ENCODE measurements at places on chromosomes 2 and 18.

- no peak for DNase-seq
Observed at GRCh38 chr2:46779447-46779941, 136.1 kb downstream of the MCFD2 start.

DNA sequence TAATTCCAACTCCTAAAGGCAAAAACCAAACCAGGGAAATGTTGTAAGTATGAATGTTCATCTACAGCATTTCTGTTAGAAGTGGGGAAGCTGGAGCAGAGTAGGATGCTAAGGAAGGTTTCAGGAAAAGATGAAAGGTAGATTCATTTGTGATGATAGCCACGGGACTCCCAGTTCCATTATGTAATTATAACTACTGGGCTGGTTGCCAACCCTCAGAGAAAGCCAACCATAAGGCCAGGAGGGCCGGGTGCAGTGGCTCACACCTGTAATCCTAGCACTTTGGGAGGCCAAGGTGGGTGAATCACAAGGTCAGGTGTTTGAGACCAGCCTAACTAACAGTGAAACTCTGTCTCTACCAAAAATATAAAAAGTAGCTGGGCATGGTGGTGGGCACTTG lies 288.9 kb upstream of the ETAA1 start:
- DNase-seq: no peak

DNA sequence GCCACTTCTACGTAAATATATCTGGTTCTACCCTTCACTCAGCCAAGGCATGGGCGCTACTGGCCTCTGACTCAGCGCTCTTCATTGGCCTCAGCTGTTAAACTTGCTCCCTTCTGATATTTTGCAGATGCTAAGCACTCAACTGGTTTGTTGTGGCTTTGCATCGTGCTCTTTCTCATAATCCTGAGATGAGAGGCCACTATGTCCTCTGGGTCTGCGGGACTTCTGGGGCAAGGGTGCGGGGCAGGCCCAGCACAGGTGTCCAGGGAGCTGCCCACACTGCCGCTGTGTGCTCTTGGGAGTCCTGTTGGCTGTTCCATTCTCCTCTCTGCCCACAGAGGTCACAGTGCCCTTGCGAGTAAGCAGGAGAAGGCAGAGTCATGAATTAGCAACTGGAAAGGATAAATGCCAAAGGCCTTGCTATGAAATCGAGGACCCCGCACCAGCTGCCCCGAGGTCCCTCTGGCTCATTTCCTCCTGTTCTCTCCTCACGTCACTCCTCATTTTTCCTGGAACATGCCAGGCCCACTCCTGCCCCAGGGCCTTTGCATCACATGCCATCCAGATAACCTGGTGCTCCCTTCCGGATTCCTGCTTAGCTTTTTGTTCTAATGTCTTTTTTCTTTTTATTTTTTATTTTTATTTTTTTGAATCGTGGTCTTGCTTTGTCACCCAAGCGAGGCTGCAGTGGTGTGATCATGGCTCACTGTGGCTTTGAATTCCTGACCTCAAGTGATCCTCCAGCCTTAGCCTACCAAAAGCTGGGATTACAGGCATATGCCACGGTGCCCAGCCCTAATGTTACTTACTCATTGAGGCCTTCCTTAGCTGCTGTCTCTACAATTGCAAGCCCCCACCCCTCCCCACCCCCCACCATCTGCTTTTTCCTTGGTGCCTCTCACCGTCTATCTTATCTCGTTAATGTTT lies 34.9 kb upstream of the MAT2A start:
- peak; percentile 25 for DNase-seq

DNA sequence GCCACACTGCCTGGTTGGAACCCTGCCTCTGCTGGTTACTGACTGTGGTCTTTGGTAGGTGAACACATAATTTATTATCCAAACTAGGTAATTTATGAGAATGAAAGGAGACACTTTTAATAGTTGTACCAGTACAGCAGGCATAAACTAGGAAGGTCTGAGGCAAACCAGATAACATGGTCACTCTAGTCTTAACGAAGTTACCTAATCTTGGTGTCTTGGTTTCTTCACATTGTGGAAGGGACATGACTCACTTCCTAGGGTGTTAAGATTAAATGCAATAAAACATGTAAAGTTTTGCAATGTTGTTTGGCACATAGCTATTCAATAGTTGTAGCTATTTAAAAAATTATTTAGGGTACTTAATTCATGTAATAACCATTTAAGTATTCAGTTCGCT lies 23.3 kb downstream of the SPTBN1 start:
- no peak for DNase-seq

GRCh38 chr2:54041135-54041534 lies 70.3 kb upstream of the PSME4 start:
- DNase-seq: no peak

- DNase-seq: peak; percentile 25
Observed at GRCh38 chr2:201643216-201643890, at the start of gene TMEM237. Gene TMEM237, minus strand, starts transcription at chr2:201643503. Its CDS starts 103 bp downstream, at chr2:201643400.

DNA sequence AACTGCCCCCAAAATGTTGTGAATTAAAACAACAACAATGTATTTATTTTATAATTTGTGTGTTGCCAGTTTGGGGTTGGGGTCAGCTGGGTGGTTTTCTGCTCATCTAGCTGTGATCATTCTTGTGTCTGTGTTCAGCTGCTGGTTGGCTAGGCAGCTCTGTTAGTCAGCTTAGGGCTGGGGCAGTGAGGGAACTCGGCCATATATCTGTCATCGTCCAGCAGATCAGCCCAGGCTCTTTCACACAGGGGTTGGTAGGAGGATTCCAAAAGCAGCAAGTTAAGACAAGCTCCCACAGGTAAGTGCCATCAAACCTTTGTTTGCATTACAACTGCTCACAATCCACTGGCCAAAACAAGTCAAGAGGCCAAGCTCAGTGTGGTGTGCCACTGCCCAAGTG lies 121.5 kb downstream of the LPIN1 start:
- DNase-seq: no peak

- DNase-seq: no peak
Observed at GRCh38 chr2:205078762-205079161, 533.5 kb downstream of the PARD3B start.

GRCh38 chr18:55228191-55228590 lies 268.9 kb upstream of the CCDC68 start:
- no peak for DNase-seq

DNA sequence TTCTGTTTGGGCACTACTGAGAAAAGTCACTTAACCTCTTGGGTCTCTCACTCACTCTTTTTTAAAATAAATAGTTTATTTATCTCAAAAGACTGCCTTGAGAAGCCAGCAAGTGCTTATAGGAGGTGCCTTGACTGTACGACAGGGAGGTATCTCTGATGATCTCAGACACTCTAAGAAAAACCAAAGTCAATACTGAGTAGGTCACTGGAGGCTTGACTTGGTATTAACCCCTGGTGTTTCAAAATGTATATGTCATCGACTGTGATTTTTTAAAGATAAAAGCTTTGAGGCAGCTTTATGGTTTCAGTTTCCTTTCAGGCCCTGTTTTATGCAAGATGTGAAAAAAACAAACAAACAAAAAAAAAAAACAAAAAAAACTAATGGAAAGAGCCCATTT lies 33.7 kb downstream of the MREG start:
- peak; percentile 64 for DNase-seq

- peak; percentile 52 for DNase-seq
Observed at GRCh38 chr2:128535953-128536352, 217.3 kb upstream of the HS6ST1 start.

DNA sequence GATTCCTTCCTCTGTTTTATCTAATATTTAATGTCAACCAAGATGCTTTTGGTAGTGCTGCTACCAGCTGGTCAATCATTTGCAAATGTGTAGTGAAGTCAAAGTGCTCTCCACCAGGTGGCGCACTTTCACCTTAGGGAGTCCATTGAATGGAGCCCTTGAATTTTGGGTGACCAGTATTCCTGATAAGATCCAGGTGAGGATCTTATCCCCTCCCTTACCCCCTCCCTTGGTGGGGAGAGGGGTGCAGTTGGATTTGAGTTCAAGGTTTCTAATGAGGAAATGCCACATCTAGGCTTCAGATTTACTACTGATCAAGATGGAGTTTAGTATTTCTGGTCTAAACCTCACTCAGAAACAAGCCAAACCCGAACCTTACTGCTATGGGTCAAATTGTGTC lies 12.0 kb upstream of the E2F6 start:
- DNase-seq: peak; percentile 95

DNA sequence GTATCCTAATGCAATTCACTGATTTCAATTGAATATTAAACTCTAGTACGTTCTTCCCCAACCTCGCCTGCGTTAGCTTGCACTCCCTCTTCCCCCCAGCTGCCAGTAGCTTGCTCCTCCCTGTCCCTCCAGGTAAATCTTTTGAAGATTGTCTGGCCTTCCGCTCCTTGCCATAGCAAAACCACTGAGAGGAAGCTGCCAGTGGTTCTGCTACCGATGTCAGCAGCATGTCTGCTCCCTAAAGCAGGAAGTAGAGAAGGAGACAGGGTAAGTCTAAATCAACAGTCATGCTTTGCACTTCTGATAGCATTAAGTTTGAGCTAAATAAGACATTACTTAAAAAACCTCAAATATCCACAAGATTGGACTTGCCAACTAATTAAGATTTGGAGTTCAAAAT lies 89.1 kb downstream of the SCN2A start:
- no peak for DNase-seq

DNA sequence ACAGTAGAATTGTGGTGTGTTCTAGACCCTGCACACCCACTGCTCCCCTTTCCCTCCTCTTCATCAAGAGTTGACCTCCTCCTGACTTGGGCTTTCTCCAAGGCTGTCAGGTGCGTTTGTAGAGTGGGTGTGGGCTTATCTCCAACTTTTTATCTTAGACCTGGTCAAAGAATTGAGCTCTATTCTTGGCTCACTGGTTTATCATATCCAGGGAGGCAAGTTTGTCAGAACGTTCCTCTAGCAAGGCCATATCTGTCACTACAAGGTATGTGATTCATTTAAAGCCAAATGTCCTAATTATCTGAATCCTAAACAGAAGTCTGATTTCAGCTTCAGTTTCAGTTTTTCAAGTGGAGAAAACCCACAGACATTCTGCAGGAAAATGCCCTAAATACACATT lies 117.1 kb upstream of the MGAT5 start:
- DNase-seq: peak; percentile 40

- no peak for DNase-seq
Observed at GRCh38 chr2:43075811-43076585, 150.4 kb downstream of the ZFP36L2 start.

GRCh38 chr2:222391743-222392285 lies 32.5 kb upstream of the SGPP2 start:
- peak; percentile 12 for DNase-seq

DNA sequence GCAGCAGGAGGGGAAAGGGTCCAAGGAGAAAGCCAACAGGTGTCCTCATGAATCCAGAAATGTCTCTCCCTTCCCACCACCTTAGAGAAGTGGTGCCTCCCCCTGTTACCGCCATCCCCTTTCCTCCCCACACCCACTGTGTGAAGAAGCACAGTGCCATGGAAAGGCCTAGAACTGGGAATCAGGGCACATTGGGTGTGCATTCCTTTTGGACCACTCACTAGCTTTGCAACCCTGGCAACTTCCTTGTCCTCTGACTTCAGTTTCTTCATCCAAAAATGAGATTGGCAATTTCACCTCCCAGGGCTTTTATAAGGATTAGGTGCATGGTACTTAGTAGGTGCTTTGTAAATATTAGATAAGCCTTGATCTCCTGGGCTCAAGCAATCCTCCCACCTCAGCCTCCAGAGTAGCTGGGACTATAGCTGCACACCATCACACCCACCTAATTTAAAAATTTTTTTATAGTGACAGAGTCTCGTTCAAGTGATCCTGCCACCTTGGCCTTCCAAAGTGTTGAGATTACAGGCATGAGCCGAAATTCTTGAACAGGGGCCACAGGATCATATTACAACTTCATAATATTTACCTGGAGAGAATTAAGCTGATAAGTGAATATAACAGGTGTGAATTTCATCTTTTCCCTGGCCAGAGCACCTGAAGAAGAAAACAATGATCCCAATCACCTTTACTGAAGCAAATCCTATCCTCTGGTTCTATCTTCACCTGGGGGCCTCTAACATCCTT lies 97.9 kb upstream of the TAF1B start:
- no peak for DNase-seq

DNA sequence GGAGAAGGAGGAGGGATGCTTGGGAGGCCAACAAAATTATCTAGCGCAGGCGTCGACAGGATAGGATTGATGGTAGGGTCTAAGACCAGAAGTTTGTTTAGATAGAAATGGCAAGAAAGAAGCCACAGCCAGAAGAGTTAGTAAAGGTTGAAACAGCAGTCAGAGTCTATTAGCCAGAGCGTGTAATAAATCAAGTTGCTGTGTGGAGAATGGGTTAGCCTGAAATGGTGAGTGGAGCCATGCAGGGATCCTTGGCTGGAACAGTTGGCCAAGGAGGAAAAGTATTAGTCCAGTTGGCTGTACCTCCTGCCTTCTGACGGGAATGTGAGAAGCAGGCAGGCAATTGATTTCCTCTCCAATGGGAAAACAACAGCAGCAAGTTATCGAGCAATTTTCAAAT lies 190.7 kb upstream of the CCDC68 start:
- no peak for DNase-seq
